ENCODE measurements at places on chromosomes 7 and 10.

- H3K36me3 ChIP-seq = no peaks in the 10 kb centered on the region
- DNase-seq = no peak
- no peak overlapping the region for H3K4me3 ChIP-seq
Observed at GRCh38 chr10:120177330-120177729, 279.7 kb upstream of the PLPP4 start.

- no peak overlapping the region for H3K27ac ChIP-seq
- H3K36me3 ChIP-seq = no peaks in the 10 kb centered on the region
- peak overlapping the region; percentile 63 for H3K4me3 ChIP-seq
- no peaks in the 10 kb centered on the region for H3K4me1 ChIP-seq
Observed at GRCh38 chr7:18086165-18087025, 58.7 kb upstream of the PRPS1L1 start.

DNA sequence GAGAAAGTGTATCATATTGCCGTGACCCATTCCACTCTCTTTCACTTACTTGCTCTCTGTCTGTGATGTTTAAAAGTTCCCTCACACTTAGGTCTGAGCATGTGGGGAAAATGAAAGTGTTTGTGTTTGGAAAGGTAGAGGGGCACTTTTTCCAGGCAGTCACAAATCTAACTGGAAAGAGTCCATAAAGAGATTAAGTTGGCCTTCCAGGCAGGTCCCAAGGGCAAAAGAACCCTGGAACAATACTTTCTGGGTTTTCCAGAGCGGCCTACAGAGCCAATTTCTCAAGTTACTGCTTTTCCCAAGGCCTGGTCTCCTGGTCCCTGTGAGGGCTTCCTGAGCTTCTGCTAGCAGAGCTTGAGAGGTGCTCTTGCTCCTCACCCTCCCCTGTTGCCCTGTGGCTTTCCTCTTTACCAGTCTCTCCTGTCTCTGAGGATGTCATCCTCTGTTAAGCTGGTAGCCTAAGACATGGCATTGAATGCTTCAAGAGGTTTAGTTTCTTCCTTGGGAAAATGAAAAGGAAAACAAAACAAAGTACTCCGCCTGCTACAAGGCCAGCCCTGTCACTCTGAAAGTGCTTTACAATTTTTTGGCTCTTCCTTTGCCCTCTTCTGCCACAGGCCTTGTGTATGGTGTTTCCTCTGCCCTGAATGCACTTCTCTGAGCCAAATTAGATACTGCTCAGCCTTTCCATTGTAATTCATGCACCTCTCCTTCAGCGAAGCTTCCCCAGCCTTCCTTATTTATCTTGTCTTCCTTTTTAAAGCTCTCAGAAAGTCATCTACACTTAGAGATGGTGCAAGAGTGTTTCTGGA lies 20.1 kb downstream of the TES start:
- no peak for DNase-seq
- no peaks in the 10 kb centered on the region for H3K27me3 ChIP-seq
- peaks cover 29% of the 10 kb centered on the region for H3K4me1 ChIP-seq
- peak overlapping the region; percentile 58 for H3K27ac ChIP-seq

DNA sequence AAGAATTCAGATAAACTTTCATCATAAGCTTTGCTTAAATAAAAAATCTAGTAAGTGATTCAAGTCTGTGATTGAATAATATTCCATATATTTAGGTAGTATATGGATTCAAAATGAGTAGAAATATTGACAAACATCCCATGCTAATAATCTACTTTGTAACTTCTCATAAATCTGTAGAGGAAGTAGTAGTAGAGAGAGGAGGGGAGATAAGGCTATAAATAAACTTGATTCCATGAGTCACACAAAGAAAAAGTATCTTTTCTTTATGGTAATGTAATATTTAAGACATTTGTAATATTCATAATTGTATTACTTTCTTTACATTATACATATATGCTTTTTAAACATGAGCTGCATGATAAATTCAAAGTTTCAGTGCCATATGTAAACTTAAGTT lies 25.6 kb upstream of the CD36 start:
- H3K4me1 ChIP-seq = peaks cover 2% of the 10 kb centered on the region
- no peaks in the 10 kb centered on the region for H3K36me3 ChIP-seq
- no peaks in the 10 kb centered on the region for H3K27me3 ChIP-seq
- H3K4me3 ChIP-seq = no peak overlapping the region

DNA sequence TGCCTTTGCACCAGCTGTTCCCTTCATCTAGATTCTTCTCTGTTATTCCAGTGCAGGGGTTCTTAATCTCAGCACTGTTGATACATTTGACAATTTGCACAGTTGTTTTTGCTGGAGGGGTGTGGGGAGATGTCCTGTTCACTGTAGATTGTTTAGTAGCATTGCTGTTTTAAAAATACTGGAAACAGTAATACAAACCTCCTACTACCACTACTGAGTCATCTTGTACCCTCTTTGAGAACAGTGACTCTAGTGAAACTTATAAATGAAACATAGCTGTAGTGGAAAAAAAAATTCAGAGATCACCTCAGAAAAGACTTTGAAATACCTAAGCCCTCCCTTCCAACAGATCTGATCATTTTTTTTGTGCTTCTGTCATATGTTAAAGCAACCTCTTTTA lies 154.8 kb upstream of the TMEM196 start:
- no peak overlapping the region for H3K4me3 ChIP-seq
- no peak for DNase-seq
- H3K4me1 ChIP-seq = no peaks in the 10 kb centered on the region
- no peak overlapping the region for H3K27ac ChIP-seq

DNA sequence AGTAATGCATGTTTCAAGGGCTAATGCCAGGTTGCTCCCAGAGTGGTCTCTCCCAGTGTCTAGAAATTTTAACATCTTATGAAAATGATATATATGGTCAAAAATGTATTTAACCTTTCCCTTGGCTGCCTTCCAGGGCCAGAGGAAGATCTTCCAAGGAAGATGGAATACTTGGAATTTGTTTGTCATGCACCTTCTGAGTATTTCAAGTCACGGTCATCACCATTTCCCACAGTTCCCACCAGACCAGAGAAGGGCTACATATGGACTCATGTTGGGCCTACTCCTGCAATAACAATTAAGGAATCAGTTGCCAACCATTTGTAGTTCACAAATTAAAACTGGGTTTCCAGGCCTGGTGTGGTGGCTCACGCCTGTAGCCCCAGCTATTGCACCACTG lies 9.0 kb downstream of the GATAD1 start:
- H3K4me1 ChIP-seq = no peaks in the 10 kb centered on the region
- H3K27ac ChIP-seq = no peak overlapping the region
- DNase-seq = peak; percentile 46
- H3K27me3 ChIP-seq = no peaks in the 10 kb centered on the region
